ENCODE measurements at places on chromosomes 13 and 19.

- no peak for DNase-seq
Measured at GRCh38 chr13:67094952-67095351, 135.2 kb downstream of the PCDH9 start.

DNA sequence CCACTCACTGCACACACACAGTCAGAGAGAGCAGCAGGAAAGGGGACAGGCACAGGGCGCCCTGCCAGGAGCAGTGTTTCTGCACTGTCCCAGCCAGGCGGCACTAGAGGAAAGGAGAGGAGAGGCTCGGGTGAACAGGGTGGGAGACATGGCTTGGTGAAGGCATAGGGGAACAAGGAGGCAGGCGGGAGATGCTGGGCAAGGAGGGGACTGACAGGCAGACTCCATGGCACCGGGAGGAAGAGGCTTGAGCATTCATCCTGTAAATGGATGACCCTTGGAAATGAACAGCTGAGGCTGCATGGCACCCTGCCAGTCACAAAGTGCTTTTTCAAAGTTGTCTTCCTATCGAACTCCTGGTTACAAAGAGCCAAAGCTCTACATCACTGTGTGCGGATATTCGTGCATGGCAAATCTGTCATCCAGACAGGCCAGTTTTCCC is 22.4 kb downstream of the MED26 start:
- no peak for DNase-seq

DNA sequence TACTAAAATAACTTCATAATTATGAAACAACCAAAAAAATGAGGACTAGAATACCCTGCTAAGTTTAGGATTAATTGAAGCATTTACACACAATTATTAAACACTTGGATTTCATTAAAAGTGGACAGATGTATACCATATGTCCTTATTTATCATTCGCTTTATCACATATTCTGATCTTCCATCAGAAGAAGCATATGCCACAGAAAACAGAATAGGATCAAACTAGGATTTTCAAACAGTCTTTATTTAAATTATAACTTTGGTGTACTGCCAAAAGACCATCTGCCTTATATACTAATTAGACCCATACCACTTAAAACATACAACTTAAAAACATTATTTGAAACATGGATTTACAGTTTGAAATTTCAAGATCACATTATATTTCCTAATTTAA is 727.1 kb upstream of the KLHL1 start:
- DNase-seq = no peak

DNA sequence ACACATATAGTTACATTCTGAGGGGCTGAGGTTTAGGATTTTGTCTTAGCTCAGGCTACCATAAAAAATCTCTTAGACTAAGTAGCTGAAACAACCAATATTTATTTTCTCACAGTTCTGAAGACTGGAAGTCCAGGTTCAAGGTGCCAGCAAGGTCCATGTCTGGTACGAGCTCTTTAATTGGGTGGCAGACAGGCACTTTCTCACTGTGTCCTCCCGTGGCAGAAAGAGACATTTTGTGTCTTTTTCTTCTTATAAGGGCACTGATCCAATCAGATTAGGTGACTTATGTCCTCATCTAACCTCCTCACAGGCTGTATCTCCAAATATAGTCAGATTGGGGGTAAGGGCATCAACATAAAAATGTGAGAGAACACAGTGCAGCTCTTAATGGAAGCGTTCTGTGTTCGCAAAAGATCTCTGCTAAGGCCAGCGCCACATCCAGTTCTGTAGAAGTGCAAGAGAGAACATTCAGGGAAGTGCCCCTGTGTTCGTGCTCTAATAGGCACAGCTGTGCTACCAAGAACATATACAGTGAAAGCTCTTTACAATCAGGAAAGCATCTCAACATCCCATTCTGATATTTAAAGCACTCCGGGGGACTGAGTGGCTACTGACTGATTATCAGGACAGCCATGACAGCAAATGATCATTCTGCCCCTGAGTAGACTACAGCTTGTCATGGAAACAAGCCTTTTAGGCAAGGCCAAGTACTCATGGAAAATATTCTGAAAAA is 819.2 kb downstream of the LIG4 start:
- no peak for DNase-seq

- peak; percentile 75 for DNase-seq
Measured at GRCh38 chr13:112124141-112124540, 57.2 kb downstream of the SOX1 start.
